ENCODE measurements at places on chromosomes 1 and 21. TPM values are rescaled to one million over a fixed set of nuclear protein-coding genes. Genes with fewer than 3 reads are reported as not detected.

- no peak for DNase-seq
Measured at GRCh38 chr1:206087091-206087490, 30.1 kb downstream of the AVPR1B start.

DNA sequence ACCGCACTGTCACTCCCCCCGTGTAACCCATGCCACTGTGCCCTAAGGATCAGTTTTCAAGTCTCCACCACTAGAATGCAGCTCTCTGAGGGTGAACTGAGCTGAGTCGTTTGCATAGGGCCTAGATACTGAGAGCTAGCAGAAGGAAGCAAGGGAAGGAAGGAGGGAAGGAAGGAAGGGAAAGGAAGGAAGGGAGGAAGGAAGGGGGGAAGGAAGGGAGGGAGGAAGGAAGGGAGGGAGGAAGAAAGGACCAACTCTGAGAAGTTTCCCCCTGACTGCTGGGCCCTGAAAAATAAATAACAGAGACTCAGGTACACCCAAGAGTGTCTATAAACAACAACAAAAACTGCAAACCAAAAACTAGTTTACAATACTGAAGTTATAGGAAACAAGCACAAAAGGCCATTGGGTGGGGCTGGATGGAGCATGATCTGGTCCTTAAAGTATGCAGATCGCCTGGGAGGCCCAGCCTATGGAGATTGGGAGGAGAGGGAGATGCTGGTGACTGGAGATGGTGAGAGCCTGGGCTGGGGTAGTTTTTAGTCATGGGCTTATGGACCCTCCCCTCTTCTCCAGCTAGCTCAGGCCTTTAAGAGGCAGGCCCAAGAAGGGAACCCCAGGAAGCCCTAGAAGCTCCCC, 1.7 kb upstream of the MRPS15 start:
- DNase-seq: no peak

- peak; percentile 1 for DNase-seq
Measured at GRCh38 chr1:227961651-227962466, 14.1 kb upstream of the WNT9A start.

DNA sequence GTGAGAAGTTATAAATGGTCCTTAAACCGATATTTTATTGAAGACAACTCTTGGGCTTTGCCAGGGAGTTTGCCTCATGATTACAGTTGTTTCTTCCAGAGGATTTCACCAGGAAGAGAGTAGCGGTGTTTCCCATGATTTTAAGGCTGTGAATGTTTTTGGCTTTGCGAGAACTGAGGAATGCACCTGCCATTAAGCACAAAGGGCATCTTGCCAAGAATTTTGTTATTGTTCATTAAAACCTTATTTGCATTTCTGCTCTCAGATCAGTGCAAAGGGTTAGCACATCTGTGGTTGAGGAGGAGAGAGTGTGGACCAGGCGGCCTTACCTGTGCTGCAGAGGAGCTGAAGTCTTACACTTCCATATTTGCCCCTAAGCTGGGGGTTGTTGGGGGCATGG, 13.8 kb downstream of the CNIH3 start:
- no peak for DNase-seq

The FCRL5 gene
- not detected for total RNA-seq

The RHD gene
- total RNA-seq: not detected

Measured in neural progenitor cell (in vitro differentiated cells).